Spinal cord (tissue), 10 donors: ENCODE measurements at places on chromosomes 1 and 21. TPM values are rescaled to one million over a fixed set of nuclear protein-coding genes. Genes with fewer than 3 reads are reported as not detected.
A peak's percentile ranks its signal among the peaks of the same experiment; 100 is the strongest.

The CCDC190 gene
- total RNA-seq: 0.20 TPM

The AKR7A3 gene
- 2.0 TPM for total RNA-seq

The TACSTD2 gene
- 0.20 TPM for total RNA-seq

The SLC66A1 gene
- total RNA-seq: 12.2 TPM

The TDRD5 gene
- 0.88 TPM for total RNA-seq

DNA sequence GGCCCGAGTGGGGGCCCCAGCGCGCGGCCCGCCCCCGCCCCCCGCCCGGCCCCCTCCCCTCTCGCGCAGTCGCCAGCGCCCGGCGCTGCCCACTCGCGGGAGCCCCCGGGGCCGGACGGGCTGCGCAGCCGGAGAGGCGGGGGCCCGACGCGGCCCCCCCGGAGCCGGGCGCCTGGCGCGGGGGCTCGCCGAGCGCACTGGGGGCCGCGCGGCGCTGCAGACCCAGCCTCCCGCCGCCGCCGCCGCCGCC lies 146 bp upstream of the ZNF362 start:
- peaks cover 39% of the 10 kb centered on the region for H3K4me1 ChIP-seq
- H3K27ac ChIP-seq: no peak overlapping the region
- H3K27me3 ChIP-seq: no peaks in the 10 kb centered on the region

- no peak overlapping the region for H3K4me3 ChIP-seq
- H3K4me1 ChIP-seq: peaks cover 34% of the 10 kb centered on the region
- H3K27me3 ChIP-seq: peaks cover 2% of the 10 kb centered on the region
- H3K36me3 ChIP-seq: no peaks in the 10 kb centered on the region
Measured at GRCh38 chr21:45026826-45027225, 47.6 kb upstream of the ADARB1 start.

DNA sequence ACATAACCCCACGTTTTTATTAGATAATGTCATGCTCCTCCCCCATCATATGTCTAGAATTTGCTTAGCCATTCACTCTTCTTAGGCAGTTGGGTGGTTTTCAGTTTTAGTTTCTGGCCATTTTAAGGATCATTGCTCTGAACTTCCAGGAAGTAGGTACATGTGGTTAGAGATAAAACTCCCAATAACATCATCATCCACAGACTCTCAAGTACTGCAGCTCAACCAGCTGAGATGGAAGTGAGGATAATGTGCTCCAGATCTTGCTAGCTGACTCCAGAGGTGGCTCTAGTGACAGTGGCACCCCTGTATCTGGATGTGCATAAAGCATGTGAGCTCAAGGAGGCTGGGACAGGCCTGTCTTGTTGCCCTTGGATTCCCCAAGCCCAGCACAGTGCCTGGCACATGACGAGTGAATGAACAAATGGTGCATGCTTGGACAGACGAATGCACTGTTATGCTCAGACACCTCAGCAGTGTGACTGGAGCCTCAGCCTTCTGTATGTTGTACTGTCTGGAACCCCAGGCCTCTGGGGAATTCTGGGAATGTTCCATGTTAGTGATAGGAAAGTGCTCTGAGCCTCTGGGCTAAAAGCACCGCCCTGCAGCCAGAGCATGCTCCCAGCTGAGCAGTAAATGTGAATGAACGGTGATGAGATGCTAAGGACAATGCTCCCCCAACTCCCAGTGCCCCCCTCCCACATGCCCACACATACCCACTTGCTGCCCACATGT lies 16.4 kb upstream of the KCNN3 start:
- H3K27me3 ChIP-seq: peaks cover 5% of the 10 kb centered on the region
- no peaks in the 10 kb centered on the region for H3K36me3 ChIP-seq
- H3K4me1 ChIP-seq: no peaks in the 10 kb centered on the region

DNA sequence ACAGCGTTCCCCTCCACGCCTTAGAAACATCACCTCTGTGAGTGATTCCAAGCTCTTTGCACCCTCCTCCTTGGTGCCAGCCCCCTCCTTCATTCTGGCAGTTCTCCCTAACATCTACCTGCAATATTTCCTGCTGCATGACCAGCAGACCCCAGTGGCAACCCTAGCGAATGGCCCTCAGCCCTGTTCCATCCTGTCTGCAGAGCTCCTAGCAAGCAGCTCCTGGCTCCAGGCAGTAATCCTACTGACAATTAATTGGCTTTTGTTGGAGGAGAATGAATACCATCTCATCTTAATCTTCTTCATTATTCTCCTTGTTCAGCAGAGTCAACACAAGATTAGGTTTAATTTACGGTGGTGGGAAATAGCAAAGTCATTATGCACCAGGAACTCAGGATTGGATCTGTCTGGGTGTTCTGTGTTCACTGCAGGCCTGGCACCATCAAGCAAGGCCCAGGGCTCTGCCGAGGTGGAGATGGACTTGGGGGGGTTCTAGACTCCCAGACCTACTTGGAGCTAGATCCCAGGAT lies 12.4 kb downstream of the FBXO2 start:
- H3K36me3 ChIP-seq: peaks cover 2% of the 10 kb centered on the region
- no peak overlapping the region for H3K27ac ChIP-seq
- H3K4me3 ChIP-seq: no peak overlapping the region
- H3K27me3 ChIP-seq: no peaks in the 10 kb centered on the region
- no peak for DNase-seq

DNA sequence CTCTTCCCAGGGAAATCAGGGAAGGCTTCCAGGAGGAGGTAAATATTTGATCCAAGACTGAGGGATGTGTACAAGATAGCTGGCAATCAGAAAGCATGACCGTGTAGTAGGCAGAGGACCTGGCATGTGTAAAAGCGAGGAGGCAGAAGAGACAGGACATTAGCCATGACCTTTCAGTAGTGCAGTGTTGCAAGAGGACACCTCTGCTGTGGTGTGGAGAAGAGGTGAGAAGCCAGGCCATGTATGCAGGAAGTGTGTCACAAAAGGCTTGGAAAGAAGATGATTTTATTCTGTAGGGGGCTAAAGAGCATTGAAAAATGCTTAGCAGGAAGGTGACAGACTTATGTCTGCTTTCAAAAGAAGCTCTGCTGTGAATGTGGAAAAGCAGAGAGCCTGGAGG lies 381.0 kb downstream of the ZP4 start:
- no peaks in the 10 kb centered on the region for H3K4me1 ChIP-seq
- DNase-seq: no peak
- H3K27ac ChIP-seq: no peak overlapping the region

DNA sequence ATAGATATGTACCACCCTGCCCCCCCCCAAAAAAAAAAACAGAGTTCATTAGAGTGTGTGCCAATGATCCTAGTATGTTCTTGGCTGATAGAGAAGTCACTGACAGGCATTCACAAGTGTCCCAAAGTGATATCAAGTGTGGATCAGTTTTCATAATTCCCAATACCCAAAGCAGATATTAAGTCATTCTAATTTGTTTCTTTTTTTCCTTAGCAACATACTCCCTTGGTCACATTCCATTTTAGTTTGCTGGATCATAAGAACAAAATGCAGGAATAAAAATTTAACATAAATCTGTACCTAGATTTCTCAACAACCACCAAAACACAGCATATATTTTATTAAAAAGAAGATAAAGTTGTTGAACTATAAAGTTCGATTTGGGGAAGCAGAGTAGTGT lies 129.8 kb upstream of the PALMD start:
- no peak for DNase-seq
- no peak overlapping the region for H3K4me3 ChIP-seq
- H3K36me3 ChIP-seq: no peaks in the 10 kb centered on the region
- no peaks in the 10 kb centered on the region for H3K27me3 ChIP-seq

GRCh38 chr1:220370041-220370700 lies 97.9 kb upstream of the RAB3GAP2 start:
- H3K4me1 ChIP-seq: no peaks in the 10 kb centered on the region
- no peak overlapping the region for H3K4me3 ChIP-seq
- peak overlapping the region; percentile 25 for H3K27ac ChIP-seq
- H3K27me3 ChIP-seq: no peaks in the 10 kb centered on the region

DNA sequence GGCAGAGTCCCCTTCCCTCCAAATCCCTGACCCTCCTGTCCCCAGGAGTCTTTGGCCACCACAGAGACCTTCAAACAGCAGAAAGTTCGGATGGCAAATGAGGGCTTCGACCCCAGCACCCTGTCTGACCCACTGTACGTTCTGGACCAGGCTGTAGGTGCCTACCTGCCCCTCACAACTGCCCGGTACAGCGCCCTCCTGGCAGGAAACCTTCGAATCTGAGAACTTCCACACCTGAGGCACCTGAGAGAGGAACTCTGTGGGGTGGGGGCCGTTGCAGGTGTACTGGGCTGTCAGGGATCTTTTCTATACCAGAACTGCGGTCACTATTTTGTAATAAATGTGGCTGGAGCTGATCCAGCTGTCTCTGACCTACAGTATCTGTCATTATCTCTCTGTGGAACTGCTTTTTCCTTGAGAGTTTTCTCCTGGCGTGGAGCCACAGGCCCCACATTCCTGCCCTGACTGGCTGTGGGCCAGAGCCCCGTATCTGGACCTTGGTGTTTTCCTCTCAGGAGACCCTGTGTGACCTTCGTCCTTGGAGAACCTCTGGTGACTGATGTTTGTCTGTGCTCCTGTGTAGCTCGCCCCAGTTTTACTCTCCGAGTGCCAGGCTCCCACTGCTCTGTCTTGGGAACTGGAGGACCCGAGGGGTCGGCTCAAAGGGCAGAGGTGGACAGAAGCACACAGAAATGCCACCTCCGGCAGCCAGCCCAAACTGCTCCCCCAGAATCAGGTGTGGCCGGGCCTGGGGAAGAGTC lies 4.8 kb downstream of the SLC27A3 start:
- no peak overlapping the region for H3K27ac ChIP-seq
- peaks cover 35% of the 10 kb centered on the region for H3K4me1 ChIP-seq
- H3K27me3 ChIP-seq: no peaks in the 10 kb centered on the region

DNA sequence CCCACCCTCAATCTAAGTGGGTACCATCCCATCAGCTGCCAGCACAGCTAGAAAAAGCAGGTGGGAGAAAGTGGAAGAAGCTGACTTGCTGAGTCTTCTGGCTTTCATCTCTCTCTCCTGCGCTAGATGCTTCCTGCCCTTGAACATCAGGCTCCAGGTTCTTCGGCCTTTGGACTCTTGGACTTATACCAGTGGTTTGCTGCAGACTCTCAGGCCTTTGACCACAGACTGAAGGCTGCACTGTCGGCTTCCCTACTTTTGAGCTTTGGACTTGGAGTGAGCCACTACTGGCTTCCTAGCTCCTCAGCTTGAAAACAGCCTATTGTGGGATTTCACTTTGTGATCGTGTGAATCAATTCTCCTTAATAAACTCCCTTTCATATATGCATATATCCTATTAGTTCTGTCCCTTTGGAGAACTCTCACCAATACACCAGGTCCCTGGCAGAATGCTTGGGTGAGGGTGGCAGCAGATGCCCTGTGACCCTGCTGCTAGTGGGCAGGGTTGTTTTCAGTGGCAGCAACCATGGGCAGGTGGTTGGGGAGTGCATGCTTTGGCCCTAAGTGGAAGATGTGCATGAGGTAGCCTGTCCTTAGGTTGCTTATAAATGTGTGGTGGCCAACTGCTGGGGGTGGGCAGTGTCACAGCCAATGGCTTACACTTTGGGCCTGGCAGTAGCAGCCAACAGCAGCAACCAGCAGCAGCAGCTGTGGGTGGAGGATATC lies 10.8 kb upstream of the ADAM30 start:
- H3K4me3 ChIP-seq: no peak overlapping the region
- no peak overlapping the region for H3K27ac ChIP-seq
- no peaks in the 10 kb centered on the region for H3K36me3 ChIP-seq
- H3K27me3 ChIP-seq: no peaks in the 10 kb centered on the region

DNA sequence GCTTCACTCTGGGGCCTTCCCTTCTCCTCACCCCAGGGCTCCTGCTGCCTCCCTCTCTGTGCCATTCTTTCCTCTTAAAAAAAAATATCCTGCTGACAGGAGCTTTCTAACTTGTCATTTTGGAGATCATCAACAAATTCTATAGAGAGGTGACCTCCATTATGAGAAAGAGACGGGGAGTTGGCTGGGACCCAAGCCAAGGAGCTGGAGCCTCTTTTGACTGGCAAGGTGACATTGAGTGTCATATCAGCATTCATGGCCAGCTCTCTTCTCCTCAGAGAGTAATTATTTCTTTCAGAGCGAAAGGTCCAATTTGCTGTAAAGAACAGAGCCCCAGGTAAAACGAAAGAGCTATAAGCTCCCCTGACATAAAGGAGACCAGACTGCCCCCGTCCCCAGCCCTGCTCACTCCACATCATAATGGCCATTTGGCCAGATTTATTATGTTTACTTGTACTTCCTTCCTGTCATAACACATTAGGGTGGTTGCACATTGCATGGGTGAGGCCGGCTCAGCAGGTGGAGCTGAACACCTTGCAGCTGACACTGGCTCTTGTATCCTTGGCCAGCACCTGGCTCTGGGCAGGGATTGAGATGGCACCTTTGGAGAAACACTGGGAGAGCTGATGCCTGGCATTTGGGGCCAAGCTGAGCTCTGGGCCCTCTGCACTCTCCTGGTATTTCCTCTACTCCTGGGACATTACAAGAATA lies 404.0 kb upstream of the VAMP3 start:
- no peak for DNase-seq
- no peaks in the 10 kb centered on the region for H3K27me3 ChIP-seq
- no peak overlapping the region for H3K4me3 ChIP-seq
- H3K36me3 ChIP-seq: no peaks in the 10 kb centered on the region
- H3K4me1 ChIP-seq: no peaks in the 10 kb centered on the region
- no peak overlapping the region for H3K27ac ChIP-seq

- H3K27me3 ChIP-seq: no peaks in the 10 kb centered on the region
- H3K27ac ChIP-seq: no peak overlapping the region
- DNase-seq: no peak
- H3K36me3 ChIP-seq: no peaks in the 10 kb centered on the region
- no peak overlapping the region for H3K4me3 ChIP-seq
Measured at GRCh38 chr1:17177651-17178050, 27.3 kb upstream of the PADI1 start.
